NB4 (cell line): ENCODE measurements at places on chromosomes 13 and 19.

DNA sequence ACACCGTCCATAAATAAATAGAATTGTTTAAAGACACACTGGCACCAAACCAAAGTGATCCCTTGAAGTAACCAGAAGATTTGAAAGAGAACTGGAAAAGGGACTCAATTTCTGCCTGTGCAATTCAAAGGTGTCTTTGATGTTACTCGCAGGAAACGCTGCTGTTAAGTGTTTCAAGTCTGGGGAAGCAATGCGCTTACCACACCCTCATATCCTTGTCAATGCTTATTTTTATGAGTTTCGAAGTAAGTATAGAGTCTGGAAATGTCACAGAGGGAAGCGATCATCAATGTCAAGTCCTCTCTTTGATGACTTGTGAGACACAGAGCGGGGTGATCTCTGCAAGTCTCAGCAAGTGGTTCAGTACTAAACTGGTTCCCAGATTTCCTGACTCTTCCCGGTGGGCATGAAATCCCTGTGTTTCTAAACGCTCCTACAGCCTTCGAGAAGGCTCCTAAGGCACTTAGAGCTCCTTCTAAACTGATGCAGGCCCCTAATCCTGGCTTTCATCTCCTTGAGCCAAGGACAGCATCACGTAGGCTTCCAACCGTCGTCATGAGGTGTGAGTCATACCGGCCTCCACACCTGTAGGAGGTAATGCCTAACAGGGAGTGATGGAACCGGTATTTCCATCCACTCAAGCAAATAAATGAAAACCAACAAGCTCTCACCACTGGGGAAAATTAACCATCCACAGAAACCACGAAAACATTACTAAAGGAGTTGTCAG, 22.8 kb downstream of the SYDE1 start:
- DNase-seq: no peak

DNA sequence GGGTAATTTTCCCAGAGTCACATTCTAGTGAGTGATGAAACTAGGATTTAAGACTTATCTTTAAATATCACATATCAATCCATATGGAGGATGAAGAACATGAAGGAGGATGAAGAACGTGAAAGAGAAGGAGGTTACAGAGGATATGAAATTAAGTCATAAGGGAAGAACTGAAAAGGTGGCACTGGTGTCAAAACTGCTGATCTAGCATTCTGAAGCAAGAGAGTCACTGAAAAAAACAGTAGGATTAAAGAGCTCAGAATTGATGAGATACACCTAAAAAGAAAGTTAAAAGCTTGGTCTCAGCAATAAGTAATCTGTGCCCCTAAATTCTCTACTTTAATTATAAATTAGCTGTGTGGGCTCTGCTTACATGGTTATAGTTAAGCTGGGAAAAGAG, 156.5 kb downstream of the KCTD12 start:
- no peak for DNase-seq

DNA sequence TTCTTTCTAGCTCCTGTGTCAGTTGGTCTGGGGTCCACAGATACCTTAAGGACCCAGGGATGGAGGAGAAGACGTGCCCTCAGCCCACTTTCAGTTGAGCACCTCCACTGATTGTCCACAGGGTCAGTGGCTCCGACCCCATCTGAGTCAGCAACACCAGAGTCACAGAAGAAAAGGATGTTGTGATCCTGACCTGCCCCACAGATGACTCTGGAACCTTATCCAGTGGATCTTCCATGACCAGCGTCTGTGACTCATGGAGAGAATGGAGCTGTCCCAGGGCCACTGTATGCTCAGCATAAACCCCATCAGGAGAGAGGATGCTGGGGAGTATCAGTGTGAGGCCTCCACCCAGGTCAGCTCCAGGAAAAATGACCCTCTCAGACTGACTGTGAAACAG, 22.0 kb downstream of the CEACAM4 start:
- DNase-seq: no peak

- no peak for DNase-seq
Measured at GRCh38 chr13:113962975-113963374, 10.9 kb downstream of the C13orf46 start.

DNA sequence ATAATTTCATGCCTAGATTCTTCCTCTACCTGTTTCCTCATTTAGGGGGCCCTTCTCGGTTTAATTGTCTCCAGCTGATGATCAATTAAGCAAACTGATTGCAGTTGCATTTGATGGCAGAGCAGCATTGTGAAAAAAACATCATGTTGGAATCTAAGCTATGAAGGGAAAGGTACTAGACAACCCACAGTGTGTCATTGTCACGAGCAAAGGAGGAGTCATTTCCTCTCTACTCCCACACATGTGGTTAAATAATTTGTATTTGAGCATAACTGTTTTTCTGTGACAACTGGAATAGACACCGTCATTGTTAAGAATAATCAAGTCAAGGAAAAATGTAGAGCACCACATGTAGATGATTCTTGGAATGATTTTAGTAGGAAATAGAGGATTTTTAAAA, 240.3 kb downstream of the DCT start:
- DNase-seq: peak; percentile 17

DNA sequence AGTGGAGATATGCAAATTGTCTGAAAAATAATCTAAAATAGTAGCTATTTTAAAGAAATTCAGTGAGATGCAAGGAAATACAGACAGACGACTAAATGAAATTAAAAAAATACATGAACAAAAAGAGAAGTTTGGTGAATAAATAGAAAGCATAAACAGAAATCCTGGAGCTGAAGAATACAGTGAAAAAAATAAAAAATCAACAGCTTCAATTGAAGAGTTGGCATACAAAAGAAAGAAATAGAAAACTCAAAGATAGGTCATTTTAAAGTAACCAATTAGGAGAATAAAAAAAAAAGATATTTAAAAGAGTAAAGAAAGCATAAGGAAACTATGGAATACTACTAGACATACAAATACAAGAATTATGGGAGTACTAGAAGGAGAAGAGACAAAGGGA, 2191.5 kb upstream of the PCDH20 start:
- no peak for DNase-seq

GRCh38 chr19:38949580-38950367, 19.0 kb downstream of the MRPS12 start:
- no peak for DNase-seq
